ENCODE measurements at places on chromosomes 5 and 9.

DNA sequence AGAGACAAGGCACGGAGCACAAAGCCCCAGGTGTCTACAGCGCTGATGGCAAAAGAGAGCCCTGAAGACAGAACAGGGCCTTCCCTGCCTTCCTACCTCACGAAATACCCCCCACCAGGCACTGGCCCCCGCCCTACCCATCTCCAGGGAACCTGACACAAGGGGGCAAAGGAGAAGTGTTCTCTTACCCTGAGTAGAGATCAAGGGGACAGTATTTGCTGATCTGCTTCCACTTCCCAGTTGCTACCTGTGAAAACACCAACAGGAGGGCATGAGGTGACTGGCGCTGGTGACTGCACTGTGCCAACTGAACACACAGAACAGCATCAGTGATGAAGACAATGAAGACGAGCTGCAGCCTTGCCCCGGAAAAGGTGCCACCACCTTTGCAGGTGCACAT is 27.4 kb downstream of the IPPK start:
- DNase-seq: no peak

DNA sequence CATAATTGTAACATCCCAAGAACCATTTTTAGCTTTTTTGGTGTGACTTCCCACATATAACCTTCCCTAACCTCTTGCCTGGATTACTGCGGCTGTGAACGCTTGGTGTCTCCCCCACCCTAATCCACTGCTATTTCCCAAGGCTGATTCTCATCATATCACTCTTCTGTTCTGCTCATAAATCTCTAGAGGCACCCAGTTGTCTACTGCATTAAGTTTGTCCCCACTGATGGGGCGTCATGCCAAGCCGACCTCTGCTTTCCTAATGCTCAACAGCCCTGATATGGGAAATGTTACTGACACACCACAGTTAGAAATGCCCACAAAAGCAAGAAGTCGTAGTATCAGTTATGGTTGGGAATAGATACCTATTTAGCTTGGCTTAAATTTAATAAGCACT is 24.4 kb downstream of the NPR3 start:
- no peak for DNase-seq

DNA sequence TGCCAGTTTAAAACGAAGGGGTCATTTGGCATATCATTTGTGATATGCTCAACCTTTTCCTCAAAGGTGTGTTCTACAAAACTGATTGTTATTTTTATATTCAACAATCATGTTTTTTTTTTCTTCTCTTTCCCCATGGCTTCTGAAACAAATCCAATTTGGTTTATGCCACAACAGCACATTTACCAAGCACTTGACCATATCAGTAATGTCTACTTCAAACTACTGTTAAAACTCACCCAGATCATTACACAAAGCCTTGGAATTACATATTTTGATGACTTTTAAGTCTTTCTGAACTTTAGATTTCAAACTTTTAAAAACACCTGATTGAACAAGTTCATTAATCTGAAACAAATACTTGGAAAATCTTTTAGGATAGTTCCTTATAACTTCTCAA is 29.2 kb downstream of the PWWP2A start:
- no peak for DNase-seq

GRCh38 chr9:110016340-110016739 is 191.6 kb downstream of the C9orf152 start:
- DNase-seq: no peak

GRCh38 chr5:53063176-53063575 is 46.4 kb downstream of the MOCS2 start:
- no peak for DNase-seq

DNA sequence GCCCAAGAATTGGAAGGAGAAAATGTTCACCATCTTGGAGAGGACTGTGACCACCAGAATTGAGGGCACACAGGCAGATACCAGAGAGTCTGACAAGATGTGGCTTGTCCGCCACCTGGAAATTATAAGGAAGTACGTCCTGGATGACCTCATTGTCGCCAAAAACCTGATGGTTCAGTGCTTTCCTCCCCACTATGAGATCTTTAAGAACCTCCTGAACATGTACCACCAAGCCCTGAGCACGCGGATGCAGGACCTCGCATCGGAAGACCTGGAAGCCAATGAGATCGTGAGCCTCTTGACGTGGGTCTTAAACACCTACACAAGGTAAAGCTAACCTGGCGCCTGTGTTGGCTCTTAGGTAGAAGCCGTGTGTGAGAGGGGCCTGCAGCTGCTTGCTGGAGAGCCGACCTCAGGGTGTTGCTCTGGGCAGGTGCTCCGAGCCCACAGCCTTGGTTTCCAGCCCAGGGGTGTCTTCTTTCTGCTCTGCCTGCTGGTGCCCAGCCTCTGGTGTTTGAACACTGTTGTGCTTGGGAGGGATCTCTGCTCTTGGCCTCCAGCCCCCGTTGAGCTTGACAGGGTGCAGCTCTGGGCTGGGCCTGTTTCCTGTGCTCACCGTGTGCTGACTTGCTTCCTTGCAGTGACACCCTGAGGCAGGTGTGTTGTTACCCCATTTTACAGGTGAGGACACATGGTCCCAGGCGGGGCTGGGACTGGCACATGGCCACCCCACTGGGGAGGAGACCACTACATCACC is 10.9 kb downstream of the EXOC3 start:
- no peak for DNase-seq

GRCh38 chr5:157845914-157846598 is 12.9 kb downstream of the CLINT1 start:
- DNase-seq: no peak

- DNase-seq: no peak
Observed at GRCh38 chr9:100515578-100516494, 42.9 kb downstream of the TMEFF1 start.

- DNase-seq: no peak
Observed at GRCh38 chr5:74630453-74631066, 10.0 kb downstream of the ENC1 start.

DNA sequence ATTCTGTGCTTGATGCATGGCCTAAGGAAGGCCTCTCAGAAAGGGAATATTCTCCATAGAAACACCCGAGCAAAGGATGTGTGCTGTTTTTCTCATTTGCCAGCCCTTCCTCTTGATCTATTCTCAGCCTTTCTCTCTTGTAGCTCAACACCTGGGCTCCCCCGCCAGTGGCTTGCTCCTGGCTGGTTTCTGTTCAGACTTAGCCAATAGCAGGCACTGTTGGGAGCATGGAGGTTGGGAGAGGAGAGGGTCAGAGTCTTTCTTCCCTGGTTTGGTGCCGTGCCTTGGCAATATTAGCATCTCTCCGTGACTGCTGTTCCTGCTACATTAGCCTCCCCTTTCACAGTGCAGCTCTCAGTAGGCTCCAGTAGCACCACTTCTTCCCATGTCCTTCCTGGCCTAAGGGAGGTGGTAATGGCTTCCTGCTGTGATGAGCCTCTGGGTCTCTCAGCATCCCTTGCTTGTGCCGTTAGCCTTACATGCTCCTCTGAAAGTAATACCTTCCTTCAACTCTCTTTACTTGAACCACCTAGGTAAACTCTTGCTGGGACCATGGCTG is 269.7 kb upstream of the GAS1 start:
- DNase-seq: no peak

DNA sequence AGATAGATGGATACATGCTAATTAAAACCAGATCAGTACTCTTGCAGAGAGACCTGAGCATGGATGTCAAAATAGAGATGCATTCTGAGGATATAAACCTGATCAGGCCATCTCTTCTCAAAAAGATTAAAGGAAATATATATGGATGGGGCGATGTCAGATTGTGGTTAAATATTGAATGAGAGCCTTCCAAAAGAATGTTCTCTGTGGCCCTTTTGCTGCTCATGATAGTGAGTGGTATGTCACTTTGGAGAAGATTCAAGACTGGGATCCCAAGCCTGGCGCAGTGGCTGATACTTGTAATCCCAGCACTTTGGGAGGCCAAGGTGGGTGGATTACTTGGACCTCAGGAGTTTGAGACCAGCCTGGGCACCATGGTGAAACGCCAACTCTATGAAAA is 20.5 kb downstream of the ZNF131 start:
- DNase-seq: no peak

DNA sequence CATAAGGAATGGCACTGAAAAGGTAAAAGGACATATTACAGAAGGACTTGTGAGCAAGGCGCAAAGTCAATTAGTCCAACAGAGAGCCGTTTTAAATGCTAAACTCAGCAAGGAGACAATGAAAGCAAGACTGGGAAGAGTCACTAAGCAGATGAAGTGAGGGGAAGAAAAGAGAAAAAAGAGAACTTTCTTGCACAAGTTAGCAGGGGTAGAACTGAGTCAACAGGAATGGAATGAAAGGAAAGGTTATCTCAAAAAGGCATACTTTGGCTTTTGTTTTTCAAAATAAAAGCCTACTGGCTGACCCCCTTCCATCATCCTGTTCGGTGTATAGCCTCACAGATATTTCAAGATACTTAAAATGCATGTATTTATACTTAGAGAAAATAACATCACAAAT is 75.0 kb downstream of the NR6A1 start:
- DNase-seq: no peak

GRCh38 chr5:58072300-58072965 is 387.5 kb downstream of the PLK2 start:
- DNase-seq: no peak

- DNase-seq: no peak
Observed at GRCh38 chr9:15373881-15374280, 48.8 kb upstream of the SNAPC3 start.

- DNase-seq: no peak
Observed at GRCh38 chr5:607541-608428, 4.4 kb upstream of the CEP72 start.

GRCh38 chr9:125428060-125428901 is 166.7 kb downstream of the GAPVD1 start:
- DNase-seq: peak; percentile 80

- DNase-seq: no peak
Observed at GRCh38 chr5:170444181-170444580, 55.0 kb upstream of the KCNMB1 start.

DNA sequence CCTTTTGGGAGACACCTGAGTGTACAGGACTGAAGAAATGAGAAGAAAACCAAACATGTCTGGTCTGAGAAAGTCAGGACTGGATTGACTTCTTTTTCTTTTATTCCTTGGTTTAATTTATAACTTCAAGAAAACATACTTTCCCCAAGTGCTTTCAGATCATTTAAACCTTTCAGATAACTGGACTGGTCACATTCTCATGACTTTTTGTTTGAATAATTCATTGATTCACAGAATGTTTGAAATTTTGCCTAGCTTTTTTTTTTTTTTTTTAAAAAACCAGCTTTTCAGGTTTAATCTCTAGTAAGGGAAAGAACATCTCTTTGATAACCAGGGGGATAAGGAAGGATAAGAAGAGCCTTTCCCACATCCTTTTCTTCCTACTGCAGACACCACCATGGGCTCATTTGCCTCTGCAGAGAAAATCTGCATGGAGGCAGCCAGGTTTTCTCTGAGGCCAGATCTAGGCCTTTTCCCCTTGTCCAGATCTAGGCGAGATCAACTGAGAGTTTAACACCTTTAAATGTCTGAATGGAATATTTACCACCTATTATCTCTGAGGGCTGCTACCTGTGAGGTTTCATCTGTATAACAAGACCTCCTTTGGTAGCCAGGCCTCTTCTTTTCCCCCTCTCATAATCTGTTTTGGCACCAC is 45.0 kb upstream of the SLC28A3 start:
- DNase-seq: no peak

DNA sequence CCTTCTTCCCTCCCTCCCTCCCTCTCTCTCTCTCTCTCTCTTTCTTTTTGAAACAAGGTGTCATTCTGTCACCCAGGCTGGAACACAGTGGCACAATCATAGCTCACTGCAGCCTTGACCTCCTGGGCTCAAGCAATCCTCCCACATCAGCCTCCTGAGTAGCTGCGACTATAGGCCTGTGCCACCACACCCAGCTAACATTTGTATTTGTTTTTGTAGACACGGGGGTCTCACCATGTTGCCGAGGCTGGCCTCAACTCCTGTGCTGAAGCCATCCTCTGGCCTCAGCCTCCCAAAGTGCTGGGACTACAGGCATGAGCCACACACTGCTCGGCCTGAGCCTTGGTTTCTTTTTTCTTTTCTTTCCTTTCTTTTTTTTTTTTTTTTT is 45.8 kb downstream of the PLPP7 start:
- no peak for DNase-seq

GRCh38 chr5:89342106-89342876 is 459.3 kb upstream of the MEF2C start:
- DNase-seq: no peak

GRCh38 chr5:147303251-147303650 is 68.4 kb downstream of the STK32A start:
- DNase-seq: no peak

GRCh38 chr5:56829137-56829908 is 14.0 kb downstream of the MAP3K1 start:
- no peak for DNase-seq

GRCh38 chr5:164672931-164673694 is 1167.7 kb downstream of the MAT2B start:
- no peak for DNase-seq

GRCh38 chr5:5386329-5386728 is 36.1 kb upstream of the ICE1 start:
- DNase-seq: no peak

- DNase-seq: no peak
Observed at GRCh38 chr5:17279487-17279886, 62.1 kb downstream of the BASP1 start.

GRCh38 chr9:76996700-76997099 is 22.8 kb upstream of the FOXB2 start:
- DNase-seq: peak; percentile 63

All from D341Med (cell line).